ENCODE measurements at places on chromosomes 1 and 21.
A peak's percentile ranks its signal among the peaks of the same experiment; 100 is the strongest.

DNA sequence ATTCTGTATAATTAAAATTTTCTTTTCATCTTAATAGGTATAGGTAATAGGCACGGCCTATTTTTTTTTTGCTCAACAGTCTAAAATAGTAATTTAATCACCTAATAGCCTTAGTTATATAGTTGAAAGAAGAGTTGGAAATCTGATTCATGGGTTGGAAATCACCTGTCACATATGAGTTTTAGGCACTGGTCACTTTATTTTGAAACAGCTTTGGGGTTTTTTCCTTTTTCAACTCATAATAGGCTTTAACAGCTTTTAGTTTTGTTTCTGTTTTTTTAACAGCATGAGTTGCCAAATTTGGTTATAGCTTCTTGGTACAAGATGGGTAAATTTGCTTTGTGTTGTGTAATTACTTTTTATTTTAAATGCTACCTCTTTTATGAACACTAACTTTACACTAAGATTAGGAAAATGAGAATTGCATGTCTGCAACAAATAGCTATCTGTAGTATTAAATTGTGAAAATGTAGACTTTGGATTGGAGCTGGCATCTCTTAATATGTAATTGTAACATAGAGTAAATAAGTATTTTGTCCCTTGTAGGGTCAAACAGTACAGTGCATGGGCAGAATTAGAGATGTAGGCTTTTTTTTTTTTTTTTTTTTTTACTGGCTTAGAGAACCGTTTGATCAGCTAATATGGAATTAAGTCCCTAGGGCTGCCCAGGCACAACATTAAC lies 109.8 kb downstream of the OSBPL9 start:
- no peak for DNase-seq

- DNase-seq: peak; percentile 90
Measured at GRCh38 chr1:161216945-161217712, 2.0 kb downstream of the FCER1G start.

DNA sequence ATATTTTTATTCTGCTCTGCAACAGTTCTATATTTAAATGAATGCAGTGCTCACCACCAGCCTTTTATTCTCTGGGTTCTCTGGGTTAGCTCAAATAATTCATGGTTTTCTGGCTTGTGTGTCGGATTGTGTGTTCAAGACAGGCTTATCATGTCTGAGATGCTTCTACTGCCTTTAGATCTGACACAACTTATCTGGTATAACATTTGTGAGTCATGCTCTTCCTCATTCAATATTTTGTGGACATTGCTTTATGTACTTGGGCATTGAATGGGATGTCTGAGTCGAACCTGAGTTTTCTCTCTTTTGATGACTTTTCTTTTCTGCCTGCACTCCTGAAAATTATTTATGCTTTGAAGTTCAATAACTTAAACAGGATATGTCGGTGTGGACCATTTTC lies 17.6 kb upstream of the PKP1 start:
- peak; percentile 54 for DNase-seq

GRCh38 chr1:85952460-85952859 lies 204.1 kb downstream of the COL24A1 start:
- DNase-seq: no peak

DNA sequence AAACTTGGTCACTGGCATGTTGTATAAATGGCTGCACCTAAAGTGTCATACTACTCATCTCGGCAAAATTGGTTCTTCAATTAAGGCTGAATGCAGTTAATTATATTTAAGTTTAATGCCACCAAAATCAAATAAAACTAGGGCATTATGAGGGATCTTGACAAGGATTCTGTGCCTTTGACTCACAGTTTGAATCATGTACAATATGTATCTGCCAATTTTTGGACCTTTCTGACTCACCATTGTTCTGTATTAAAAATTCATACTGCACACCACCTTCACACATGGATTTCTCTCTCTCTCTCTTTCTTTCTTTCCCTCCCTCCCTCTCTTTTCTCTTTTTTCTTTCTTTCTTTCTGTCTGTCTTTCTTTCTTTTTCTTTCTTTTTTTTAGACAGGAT lies 14.1 kb upstream of the STXBP3 start:
- DNase-seq: no peak

- no peak for DNase-seq
Measured at GRCh38 chr1:40050863-40051262, 10.3 kb downstream of the CAP1 start.

DNA sequence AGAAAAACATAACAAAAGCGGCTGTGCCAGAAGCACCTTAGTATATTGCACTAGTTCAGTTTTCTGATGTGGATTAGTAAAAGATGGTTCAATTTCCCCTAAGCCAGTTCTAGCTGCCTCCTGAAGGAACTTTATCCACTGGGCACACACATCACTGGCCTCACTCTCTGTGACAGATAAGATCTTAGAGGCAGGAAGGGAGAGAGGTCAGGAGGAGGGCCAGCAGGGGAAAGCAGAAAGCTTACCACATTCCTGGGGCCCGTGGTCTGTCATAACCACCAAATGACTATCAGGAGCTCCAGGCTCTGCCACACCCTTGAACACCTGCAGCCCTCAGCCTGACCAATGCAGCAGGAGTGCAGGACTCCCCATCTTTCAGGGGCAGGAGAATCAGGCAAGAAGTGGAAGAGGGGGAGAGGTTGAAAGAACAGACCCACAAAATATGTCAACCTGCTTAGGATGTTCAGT lies 37.8 kb downstream of the LRRC71 start:
- peak; percentile 21 for DNase-seq

GRCh38 chr1:10400013-10400412 lies 1.1 kb downstream of the PGD start:
- DNase-seq: no peak
